ENCODE measurements at places on chromosomes 4 and X.

DNA sequence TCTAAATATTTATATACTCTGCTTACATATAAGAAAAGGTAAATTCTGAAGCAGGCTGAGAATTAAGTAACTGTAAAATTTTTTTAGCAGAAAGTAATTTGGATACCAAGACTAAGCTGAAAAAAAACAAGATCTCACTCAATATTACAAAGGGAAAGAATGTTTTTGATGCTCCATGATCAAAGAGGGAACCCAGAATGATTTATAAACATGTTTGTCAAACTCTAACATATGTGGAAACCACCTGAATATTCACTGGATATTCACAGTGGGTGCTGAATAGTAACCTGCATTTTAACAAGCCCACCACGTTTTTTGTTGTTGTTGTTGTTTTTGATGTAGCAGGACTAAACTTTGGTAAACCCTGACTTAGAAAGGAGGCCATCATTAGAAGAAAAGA is 324.9 kb upstream of the GATB start:
- DNase-seq: no peak

GRCh38 chr4:113349430-113349829 is 300.0 kb downstream of the ANK2 start:
- DNase-seq: no peak

DNA sequence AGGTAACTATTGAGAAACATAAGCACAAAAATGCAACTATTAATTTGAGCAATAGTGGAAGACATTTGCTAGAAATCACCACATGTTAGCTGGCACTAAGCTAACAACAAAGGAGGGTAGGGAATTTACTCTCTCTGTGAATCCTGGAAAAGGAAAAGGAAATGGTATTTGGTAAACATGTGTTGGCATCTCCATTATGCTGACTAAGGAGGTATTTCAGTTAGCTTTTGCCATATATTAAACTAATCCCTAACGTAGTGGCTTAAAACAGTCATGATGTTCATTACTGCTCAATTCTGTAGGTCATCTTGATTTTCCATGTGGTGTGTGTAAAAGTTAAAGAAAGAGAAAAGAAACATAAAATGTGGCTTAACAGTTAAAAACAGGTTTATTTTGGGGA is 1686.5 kb upstream of the PCDH7 start:
- no peak for DNase-seq

DNA sequence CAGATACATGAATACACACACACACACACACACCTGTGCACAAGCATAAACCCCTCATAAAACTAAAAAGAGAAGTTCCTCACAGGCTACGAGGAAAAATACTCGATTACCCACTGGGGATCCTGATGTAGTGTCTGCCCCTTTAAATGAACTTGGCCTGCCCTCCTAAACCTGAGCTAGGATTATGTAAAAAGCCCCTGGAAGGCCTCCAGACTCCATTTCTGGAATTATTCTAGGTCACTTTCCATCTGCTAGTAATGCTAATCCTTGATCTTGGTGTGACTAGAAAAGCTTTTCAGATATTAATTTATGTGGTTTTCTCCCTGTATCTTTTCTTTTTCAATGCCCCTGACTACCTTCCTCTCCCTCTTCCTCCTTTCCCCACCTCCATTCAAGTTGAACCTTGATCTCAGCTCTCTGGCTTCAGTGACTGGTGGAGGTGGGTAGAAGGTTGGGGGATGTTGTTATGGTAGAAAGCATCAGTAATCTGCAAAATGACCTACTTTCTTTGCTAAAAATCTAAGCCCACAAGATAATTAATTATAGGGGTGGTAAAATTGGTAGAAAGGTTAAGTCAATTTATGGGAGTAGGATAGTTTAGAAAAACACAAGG is 25.5 kb upstream of the ZNF330 start:
- DNase-seq: no peak

- DNase-seq: no peak
Measured at GRCh38 chrX:19863212-19863856, 24.1 kb downstream of the SH3KBP1 start.

Data from colonic mucosa (tissue), 4 donors.